ENCODE measurements at places on chromosomes 4 and X. TPM values are rescaled to one million over a fixed set of nuclear protein-coding genes. Genes with fewer than 3 reads are reported as not detected.

DNA sequence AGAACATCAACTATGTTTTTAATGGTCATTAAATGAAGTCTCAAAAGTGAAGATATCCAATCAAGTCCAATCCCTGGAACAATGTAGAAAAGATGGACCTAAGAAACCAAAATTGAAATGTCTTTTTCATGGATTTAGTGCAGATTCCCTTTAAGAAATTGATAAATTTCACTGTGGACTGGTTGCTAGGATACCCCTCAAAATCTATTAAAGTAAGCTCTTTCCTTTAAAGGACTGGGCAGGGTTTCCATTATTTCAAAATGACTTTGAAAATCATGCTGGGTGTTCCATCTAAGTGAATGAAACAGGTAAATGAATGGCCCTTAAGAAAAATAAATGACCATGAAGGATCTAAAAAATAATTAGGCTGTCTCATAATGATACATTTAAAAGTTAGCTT is 28.6 kb downstream of the PLRG1 start:
- no peak for DNase-seq

- DNase-seq, result no peak
Measured at GRCh38 chrX:103904301-103904700, 58.1 kb upstream of the TMSB15B start.

Gene ZBTB49
- total RNA-seq, result 3.5 TPM

Gene TRPC5OS
- total RNA-seq, result not detected

Data from mucosa of descending colon (tissue), 3 donors.